M059J (cell line): ENCODE measurements at places on chromosomes 1 and 21. TPM values are rescaled to one million over a fixed set of nuclear protein-coding genes. Genes with fewer than 3 reads are reported as not detected.

DNA sequence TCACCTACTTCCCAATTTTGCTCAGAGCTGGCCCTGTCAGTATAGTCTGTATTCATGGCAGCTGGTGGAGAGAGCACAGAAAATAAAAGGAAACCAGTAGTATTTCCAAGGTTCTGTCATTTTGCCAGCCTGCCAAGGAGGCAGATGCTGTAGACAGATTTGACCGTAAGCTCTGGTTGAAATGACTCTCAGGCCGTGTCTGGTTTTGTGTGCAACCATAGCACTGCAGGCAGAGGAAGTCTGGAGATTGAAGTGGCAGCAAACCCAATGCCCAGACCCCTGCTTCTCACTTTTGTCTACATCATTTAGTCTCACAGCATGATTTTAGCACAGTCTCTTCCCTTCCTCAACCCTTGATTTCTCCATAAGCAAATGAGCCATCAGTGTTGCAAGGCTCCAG lies 291.7 kb downstream of the PAPPA2 start:
- DNase-seq: no peak

GRCh38 chr21:29114765-29115500 lies 15.5 kb upstream of the MAP3K7CL start:
- DNase-seq: peak; percentile 96

DNA sequence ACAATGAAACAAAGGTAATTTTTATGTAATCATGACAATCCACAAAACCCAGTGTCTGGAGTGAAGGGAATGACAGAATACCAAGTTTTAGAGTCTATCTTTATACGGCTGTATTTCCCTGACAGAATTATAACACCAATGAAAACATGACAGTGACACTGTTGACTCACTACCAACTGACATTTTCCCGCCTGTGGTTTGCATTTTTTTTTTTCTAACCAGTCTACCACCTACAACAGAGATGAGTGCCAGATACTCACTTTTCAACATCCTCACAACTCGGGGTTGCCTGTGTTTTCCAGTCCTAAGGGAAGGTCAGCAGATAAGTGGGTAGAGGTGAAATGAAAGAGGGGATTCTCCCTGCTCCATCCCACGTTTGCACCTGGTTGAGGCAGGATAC lies 118.9 kb downstream of the KCNJ6 start:
- DNase-seq: peak; percentile 67

GRCh38 chr1:202016811-202017748 lies 6.7 kb downstream of the ELF3 start:
- no peak for DNase-seq

- DNase-seq: no peak
These were observed 52.5 kb upstream of the FBXO28 start for GRCh38 chr1:224061436-224061835.

DNA sequence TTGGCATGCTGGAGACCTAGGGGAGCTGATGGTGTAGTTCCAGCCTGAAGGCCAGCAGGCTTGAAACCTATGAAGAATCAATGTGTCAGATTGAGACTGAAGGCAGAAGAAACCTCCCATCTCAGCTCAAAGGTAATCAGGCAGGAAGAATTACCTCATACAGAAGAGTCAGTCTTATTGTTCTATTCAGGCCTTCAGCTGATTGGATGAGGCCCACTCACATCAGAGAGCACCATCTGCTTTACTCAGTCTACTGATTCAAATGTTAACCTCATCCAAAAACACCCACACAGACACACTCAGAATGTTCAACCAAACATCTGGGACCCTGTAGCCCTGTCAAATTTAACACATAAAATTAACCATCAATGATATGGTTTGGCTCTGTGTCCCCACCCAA lies 13.7 kb upstream of the CCN1 start:
- no peak for DNase-seq

DNA sequence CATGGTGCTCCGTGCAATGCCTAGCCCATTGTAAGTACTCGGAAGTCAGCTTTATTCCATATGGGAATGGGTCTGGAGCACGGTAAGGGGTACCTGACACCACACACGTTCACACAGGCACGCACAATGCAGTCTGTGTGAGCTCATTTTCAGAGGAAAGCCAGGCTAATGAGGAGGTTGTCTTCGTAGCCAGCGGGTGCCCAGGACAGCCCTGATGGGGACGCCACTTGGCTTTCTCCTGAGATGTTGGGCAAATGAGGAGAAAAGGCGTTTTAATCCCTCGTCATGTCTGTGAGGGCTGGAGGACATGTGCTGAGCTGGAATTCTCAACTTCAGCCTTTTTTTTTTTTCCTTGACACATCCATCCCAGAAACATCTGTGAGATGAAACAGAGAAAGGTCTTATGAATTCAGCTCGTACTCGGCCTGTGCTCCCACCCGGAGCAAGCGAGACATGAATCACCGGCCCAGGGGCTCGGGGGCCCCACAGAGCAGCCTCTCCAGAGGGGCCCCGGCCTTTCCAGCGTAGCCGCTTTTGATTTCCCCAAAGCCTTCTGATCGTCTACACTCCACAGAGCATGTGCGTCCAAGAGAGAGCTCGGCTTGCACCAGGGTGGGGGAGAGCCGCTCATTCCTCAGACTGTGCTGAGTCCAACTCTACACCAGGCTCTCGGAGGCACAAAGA lies 125.1 kb downstream of the EPHB2 start:
- DNase-seq: no peak

The FGR gene
- 0.17 TPM in 1 of 2 replicates, not detected in the other for total RNA-seq

The TRMT1L gene
- 10.8 and 25.2 TPM in 2 replicates for total RNA-seq

The LY9 gene
- total RNA-seq: not detected in 2 replicates
